ENCODE measurements at places on chromosomes 13 and 19.
A peak's percentile ranks its signal among the peaks of the same experiment; 100 is the strongest.

GRCh38 chr13:95426631-95427030, 125.4 kb upstream of the ABCC4 start:
- DNase-seq, result no peak

GRCh38 chr19:16650821-16651220, 9.1 kb downstream of the SMIM7 start:
- DNase-seq, result no peak

- DNase-seq, result no peak
Observed at GRCh38 chr19:33814181-33815165, 17.8 kb downstream of the KCTD15 start.

- DNase-seq, result no peak
Observed at GRCh38 chr13:81487151-81487550, 1146.2 kb upstream of the SPRY2 start.

GRCh38 chr13:60363288-60363687, 33.7 kb upstream of the TDRD3 start:
- no peak for DNase-seq

GRCh38 chr13:84802073-84802472, 919.8 kb upstream of the SLITRK1 start:
- no peak for DNase-seq

GRCh38 chr19:50601407-50602088, 33.3 kb upstream of the LRRC4B start:
- no peak for DNase-seq

GRCh38 chr13:24313439-24313838, 4.1 kb downstream of the C1QTNF9 start:
- no peak for DNase-seq

GRCh38 chr13:99960663-99961311, 10.8 kb downstream of the ZIC5 start:
- DNase-seq, result no peak

- DNase-seq, result no peak
Observed at GRCh38 chr13:48573213-48574007, 40.5 kb upstream of the RCBTB2 start.

GRCh38 chr13:46620471-46620870, 67.5 kb downstream of the LRCH1 start:
- DNase-seq, result no peak

DNA sequence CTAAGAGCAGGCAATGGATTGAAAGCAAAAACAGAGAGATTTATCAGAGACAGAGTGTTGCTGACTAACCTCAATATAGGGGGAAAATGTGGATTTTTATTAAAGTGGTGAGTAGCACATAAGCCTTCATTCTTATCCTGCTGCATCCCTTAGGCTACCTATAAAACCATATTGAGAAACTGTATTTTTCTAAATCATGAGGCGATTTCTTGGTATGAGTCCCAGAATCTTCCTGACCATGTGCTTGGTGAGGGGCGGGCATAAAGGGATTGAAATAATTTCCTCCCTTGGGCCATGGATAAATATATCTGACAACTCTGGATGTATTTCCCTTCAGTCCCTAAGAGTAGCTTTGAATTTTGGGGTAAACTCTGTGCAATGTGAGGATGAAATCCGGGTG, 72.8 kb downstream of the EFNB2 start:
- DNase-seq, result no peak

DNA sequence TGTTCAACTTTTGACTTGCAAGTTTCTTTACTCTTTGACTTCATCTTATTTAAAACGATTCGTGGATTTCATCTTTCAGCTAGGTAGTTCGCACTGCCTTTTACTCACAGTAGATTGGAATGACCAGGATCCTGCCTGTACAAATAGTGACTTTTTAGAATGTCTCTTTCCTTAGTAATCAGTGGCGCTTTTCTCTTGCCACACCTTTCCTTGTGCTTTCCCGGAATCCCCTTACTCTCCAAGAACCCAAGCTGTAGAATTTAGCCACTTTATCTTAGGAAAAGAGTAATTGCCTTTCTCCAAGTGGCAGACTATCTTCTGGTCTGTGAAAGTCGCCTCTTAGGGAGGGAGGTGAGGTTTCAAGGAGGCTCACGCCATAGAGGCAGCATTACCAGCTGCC, 123.4 kb downstream of the LMO7 start:
- no peak for DNase-seq

GRCh38 chr13:44415815-44416214, 42.2 kb downstream of the SERP2 start:
- DNase-seq, result no peak

DNA sequence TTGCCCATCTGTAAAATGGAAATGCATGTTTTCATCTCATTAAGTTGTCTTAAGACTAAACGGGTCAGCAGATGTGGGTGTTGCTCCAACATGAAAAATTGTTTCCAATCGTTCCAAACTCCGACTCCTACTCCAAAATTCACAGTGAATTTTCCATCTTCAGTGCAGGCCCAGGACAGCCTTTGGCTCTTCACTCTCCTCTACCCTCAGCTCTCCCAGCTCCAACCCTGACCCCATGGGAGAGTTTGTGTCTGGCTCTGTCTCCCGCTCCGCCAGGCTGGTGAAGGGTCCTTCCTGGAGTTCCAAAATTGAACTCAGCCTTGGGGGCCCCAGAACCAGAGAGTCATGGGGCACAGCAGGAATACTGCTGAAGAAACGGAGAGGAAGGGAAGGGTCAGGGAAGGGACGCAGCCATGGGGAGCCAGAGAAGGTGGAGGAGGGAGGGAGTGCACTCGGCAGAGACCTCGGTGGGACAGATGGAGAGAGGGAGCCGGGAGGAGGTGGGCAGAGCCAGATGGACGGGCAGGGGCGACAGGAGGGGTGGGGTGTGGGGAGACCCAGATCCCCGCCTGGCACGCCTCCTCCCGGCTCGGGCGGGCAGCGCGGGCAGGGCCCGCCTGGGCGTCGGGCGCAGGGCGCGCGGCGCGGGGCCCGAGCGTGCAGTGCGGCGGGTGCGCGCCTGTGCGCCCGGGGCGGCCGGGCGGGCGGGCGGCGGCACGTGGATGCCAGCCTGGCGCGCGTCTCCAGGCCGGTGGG, 45.6 kb downstream of the CELF5 start:
- no peak for DNase-seq

DNA sequence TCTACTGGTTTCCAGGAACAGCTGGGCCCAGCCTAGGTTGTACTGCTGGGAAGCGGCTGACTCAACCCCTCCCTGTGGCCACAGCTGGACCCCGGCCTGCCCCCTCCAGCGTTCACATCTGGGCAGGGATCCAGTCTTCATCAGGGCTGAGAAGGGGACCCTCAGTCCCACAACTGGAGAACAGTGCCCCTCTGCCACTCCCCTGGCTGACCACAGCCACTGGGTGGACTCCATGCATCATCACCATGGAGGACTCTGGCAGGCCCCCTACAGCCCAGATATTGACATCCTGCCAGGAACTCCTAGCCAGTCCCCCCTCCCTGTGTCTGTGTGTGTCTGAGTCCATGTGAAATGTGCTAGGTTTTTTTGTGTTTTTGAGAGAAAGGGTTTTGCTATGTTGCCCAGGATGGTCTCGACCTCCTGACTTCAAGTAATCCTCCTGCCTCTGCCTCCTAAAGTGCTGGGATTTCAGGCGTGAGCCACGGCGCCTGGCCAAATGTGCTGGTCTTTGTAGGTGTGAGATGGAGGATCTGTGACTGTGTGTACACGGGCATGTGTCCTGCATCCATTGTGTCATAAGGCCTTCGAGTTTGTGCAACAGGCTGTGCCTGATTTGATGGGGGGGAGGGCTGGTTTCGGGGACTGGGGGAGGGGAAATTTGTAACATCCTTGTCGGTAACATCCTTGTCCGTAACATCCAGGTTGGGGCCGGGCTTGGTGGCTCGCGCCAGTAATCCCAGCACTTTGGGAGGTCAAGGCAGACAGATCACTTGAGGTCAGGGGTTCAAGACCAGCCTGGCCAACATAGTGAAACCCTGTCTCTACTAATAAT, 4.0 kb upstream of the HOOK2 start:
- peak; percentile 49 for DNase-seq

DNA sequence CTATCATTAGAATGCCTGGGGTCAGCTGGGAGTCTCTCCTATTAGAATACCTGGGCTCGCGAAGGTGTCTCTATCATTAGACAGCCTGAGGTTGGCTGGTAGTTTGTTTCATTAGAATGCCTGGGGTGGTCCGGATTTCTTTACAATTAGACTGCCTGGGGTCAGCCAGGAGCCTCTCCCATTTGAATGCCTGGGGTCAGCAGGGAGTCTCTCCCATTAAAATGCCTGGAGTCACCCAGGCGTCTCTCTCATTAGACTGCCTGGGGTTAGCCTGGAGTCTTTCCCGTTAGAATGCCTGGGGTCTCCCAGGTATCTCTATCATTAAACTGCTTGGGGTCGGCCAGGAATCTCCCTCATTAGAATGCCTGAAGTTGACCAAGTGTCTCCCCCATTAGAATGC, 1458.3 kb downstream of the UQCRFS1 start:
- no peak for DNase-seq

- DNase-seq, result no peak
Observed at GRCh38 chr13:43487461-43487860, 299.3 kb downstream of the ENOX1 start.

- DNase-seq, result no peak
Observed at GRCh38 chr13:27118428-27119054, 53.1 kb downstream of the USP12 start.

- DNase-seq, result no peak
Observed at GRCh38 chr13:80962855-80963254, 621.9 kb upstream of the SPRY2 start.

Data from AG09319 (cell line).